NCI-H1092 treated with DMSO at 0.1 percent for 48 hours (cell line): ENCODE measurements at places on chromosomes 4 and X.

DNA sequence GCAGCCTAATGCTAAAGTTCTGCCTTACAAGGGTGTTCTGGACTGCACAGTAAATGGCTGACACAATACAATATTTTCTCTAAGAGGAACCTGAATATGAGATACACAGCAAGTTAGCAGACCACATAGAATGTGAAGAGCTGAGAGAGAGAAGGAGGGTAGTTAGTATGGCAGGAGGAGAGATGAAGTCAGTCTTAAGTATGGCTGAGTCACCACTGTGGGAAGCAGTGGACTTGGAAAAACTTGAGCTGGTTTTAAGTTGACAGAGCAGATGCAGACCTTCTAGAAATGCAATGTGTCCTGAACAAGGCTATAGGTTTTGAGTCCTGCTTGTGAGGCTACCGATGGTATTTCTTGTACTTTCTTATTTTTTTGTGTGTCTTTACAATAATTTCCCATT is 172.5 kb downstream of the SH2D1A start:
- DNase-seq = no peak

GRCh38 chrX:10597871-10598270 is 22.5 kb downstream of the MID1 start:
- peak; percentile 24 for DNase-seq

DNA sequence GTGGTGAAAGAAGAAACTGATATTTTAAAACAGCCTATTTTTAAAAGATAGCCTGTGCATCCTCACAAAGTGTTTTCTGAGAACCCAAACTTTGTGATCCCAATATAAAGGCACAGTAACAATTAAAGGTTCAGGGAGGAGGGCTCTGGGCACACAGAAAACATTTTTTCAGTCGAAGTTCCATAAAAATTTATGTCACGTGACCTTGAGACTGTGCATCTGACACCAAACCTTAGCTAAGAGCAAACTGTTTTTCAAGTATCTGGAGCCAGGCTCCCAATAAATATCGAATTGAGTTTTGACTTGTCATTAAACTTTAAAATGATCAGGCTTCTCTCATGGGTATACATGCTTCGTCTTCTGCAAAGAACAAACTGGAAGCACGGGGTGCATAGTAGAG is 177.9 kb downstream of the BEND2 start:
- DNase-seq = no peak

GRCh38 chrX:72142094-72142793 is 10.5 kb upstream of the RTL5 start:
- DNase-seq = peak; percentile 98

DNA sequence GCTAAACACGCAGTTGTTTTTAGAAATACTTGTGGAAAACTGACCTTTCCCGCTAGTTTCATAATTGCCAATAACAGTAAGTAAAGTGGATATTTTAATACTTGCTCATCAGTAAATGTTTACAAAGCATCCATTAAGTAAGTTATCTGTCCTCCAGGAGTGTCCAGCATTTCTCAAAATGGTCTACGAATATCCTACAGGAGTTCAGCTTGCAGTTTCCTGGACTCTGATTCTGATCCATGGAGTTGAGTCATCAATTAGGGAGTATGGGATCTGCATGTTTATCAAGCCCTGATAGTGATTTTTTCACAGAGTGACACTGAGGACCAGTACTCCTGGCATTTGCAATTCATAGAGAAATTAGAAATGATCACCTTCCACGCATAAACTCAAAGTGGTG is 325.2 kb upstream of the AADAT start:
- DNase-seq = no peak

- no peak for DNase-seq
Observed at GRCh38 chr4:86302830-86303229, 57.0 kb downstream of the MAPK10 start.

DNA sequence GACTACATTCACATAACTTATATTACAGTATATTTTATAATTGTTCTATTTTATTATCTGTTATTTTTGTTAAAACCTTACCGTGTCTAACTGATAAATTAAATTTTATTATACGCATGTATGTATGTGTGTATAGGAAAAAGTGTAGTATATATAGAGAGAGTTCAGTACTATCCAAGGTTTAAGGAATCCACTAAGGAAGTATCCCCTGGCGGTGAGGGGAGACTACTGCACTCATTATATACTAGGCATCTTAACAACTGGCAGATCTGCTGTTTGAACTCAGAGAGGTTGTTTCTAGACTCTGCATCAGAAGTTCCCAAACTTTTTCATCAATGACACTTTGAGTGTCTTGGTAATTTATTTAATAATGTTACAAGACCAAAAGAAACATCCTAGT is 70.9 kb downstream of the NDST4 start:
- DNase-seq = no peak

DNA sequence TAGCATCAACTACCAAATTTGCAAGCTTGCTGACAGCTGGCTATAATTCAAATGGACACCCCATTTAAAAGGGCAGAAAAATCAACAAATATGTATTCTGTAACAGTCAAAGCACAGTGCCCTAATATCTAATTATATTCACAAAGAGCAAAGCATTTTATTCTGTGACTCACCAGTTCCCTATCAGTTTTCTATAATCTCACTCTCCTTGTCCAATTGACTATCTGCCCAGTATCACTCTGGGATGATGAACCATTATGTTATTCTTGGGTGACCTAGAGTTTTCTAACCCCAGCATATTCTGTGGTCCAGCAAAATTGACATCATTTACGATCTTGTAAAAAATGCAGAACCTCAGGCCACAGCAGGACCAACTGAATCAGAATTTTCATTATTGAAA is 82.0 kb upstream of the FREM3 start:
- DNase-seq = no peak

DNA sequence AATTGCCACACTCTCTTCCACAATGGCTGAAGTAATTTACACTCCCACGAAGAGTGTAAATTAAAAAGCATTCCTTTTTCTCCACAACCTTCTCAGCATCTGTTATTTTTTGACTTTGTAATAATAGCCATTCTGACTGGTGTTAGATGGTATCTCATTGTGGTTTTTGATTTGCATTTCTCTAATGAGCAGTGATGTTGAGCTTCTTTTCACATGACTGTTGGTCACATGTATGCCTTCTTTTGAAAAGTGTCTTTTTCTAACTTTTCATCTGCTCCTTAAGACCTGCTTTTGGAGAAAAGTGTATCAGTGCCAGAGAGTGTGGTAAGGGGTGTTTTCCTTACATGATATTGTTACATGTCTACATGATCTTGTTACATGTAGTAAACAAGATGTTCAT is 25.7 kb downstream of the GUCY1A1 start:
- no peak for DNase-seq

DNA sequence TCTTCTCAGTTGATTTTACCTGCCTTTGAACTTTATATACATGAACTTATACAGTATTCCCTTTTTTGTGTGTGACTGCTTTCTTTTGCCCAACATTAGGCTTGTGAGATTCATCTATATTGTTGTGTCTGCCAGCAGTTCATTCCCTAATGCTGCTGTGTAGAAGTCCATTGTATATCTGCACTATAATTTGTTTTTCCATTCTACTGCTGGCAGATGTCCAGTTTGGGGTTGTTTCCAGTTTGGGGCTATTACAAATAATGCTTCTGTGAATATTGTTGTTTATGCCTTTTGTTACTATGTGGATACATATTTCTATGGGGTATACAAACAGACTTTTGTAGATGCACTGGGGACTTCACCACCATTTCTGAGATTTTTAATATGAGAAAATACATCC is 268.4 kb downstream of the DCTD start:
- peak; percentile 41 for DNase-seq

DNA sequence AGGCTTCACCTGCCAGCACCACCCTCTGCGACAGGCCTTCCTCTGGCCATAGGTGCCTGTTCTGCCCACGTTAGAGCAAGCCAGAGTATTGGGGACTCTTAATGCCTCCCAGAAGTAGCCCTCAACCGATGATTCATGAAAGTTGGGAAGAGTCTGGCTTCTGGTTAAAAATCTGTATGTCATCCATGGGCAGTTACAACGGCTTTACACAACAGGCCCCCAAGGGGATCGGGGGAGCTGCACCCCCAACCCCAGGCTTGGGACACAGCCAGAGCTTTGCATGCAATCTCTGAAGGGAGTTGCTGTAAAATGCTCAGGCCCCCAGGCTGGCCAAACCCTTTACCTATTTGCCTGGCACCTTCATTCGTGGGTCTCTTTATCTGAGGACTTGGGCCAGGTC is 5.4 kb upstream of the CYTL1 start:
- no peak for DNase-seq

GRCh38 chr4:72814241-72814640 is 245.2 kb upstream of the ADAMTS3 start:
- no peak for DNase-seq

DNA sequence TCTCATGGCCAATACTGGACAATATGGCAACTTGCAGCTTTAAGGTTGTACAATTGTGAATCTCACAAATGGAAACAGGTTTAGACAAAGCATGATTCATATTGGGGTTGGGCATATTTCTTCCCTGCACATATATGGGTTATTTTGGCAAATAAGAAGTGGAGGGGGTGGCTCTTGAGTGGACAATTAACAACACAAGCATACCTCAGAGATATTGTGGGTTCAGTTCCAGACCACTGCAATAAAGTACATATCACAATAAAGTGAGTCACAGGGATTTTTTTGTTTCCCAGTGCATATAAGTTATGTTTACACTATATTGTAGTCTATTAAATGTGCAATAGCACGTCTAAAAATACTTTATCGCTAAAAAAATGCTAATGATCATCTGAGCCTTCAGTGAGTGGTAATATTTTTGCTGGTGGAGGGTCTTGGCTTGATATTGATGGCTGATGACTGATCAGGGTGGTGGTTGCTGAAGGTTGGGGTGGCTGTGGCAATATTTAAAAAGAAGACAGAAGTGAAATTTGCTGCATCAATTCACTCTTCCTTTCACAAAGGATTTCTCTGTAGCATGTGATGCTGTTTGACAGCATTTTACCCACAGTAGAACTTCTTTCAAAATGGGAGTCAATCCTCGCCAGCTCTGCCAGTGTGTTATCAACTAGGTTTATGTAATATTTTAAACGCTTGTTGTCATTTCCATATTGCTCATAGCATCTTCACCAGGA is 50.5 kb upstream of the OGT start:
- no peak for DNase-seq

DNA sequence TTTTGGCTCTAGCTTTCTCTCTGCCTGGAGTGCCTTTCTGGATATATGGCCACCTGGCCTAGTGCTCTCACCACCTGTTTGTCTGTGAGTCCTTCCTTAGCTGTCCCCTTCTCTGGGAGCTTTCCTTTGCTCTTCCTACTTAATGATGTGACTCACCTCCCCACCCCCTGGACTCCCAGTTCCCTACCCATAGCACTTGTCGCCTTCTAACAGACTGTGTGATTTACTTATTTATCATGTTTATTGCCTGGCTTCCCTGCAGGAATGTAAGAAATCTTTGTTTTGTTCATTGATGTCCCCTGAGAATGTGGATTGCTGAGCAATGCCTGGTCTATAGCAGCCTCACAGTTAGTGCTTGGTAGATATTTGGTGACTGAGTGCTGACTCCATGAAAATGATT is 18.9 kb downstream of the ADD1 start:
- no peak for DNase-seq

- DNase-seq = no peak
Observed at GRCh38 chr4:100989401-100989800, 357.9 kb downstream of the PPP3CA start.

DNA sequence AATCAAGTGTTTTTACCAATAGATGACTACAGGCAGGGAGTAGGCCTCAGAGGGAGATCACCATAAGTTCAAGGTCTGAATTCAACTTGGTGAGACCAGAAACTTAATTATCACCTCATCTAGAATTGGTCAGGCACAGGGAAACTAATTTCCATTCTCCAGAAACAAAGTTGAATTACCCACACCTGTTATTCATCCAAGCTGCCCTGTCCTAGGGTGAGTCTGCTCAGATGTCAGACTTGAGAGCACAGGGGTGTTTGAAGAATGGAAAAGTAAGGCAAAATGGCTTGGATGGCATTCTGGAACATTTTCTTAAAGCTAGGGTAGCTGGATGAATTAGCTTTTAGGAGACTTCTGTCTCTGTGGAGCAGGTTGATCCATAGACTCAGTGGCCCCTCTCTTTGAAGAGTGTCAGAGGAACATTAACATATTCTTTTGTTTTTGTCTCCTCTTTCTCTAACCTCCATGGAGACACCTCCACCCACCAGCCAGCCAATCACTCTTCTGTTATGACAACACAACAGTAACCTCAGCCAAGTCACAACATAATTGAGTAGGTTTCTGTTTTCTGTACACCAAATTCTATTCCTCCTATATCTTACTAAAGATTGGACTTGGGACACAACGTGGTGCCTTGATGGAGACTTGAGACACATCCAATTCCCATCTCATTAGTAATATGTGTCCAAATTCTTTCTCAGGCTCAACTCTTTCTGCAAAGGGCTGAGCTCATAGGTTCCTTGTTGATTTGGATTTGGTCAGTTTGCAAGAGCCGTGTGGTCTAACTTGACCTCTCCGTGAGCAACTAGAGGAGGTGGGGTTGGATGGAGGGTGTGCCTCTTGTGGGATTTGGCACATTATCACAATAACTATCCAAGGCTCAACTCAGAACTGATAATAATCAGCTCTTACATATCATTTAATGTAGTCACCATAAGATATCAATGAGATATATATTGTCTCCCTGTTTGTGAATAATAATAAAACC is 45.1 kb downstream of the VSIG4 start:
- DNase-seq = no peak

- peak; percentile 17 for DNase-seq
Observed at GRCh38 chr4:12703036-12703435, 781.1 kb downstream of the RAB28 start.

- no peak for DNase-seq
Observed at GRCh38 chr4:158934996-158935669, 166.3 kb downstream of the FNIP2 start.

- no peak for DNase-seq
Observed at GRCh38 chr4:3415471-3416141, 26.2 kb upstream of the HGFAC start.

GRCh38 chr4:73650250-73650649 is 30.0 kb upstream of the RASSF6 start:
- no peak for DNase-seq

DNA sequence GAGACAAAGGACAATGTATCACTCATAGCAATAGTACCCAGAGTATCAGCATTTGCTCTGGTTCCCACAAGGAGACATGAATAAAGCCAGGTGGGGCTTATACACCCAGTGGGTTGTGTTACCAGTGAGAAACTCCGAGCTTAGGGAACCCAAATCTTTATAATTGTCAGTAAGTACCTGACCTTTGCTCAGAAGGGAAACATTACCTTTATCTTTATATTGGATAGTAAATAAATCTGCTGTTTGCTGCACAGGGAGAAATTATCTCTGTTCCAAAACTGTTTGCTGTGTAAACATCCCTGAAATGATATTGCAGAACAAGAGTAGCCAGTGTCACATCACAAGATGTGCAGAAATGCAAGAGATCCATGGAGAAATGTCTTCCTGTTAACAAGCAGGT is 12.1 kb upstream of the SLAIN2 start:
- DNase-seq = no peak
